ENCODE measurements at places on chromosomes 3 and 15. TPM values are rescaled to one million over a fixed set of nuclear protein-coding genes. Genes with fewer than 3 reads are reported as not detected.

Gene TMEM212
- total RNA-seq, result not detected

Gene RTP3
- total RNA-seq, result not detected

Gene ARRDC4
- 15.8 TPM for total RNA-seq

Gene KIAA1143
- 37.2 TPM for total RNA-seq

DNA sequence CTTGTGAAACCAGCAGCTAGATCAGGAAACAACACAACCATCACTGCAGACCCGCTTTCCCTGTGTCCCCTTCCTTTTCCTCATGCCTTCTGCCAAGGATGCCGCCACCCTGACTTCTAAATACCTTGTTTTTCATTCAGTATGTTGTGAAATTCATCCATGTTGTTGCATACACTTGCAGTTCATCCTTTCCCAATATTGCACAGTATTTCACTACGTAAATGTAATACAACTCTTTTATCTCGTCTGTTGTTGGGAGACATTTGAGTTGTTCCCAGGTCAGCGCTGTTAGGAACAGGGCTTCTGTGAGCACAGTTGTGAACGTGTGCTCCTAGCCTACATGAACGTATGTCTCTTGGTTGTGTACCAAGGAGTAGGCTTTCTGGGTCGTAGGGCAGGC is 24.2 kb downstream of the TLNRD1 start:
- DNase-seq, result no peak

GRCh38 chr15:81270781-81271491 is 53.0 kb downstream of the STARD5 start:
- DNase-seq, result no peak

- no peak for DNase-seq
Observed at GRCh38 chr3:103794656-103795055, 1359.8 kb downstream of the ZPLD1 start.

- no peak for DNase-seq
Observed at GRCh38 chr3:24936574-24936973, 441.9 kb upstream of the THRB start.

Data from left ventricle myocardium superior (tissue), 1 donor.